ENCODE measurements at places on chromosomes 1 and 21. TPM values are rescaled to one million over a fixed set of nuclear protein-coding genes. Genes with fewer than 3 reads are reported as not detected.

DNA sequence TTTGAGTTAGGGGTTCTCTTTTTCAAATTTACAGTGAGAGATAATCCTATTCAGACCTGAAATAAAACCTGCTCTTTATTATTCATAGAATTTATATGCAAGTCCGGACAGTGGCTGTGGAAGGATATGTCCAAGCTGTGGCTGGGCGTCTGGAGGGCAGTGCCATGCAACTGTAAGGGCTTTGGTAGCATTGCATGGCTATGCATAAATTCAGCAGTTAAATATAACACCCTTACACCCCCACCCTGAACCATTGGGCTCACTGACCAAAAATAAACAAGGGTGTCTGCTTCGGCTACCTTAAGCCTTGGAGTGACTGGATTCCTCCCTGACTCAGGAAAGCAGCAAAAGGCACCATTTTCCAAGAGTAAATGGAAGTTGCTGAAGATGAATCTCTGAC, 5.4 kb downstream of the CHTOP start:
- no peak for DNase-seq

Gene SLC26A9
- total RNA-seq, result not detected

DNA sequence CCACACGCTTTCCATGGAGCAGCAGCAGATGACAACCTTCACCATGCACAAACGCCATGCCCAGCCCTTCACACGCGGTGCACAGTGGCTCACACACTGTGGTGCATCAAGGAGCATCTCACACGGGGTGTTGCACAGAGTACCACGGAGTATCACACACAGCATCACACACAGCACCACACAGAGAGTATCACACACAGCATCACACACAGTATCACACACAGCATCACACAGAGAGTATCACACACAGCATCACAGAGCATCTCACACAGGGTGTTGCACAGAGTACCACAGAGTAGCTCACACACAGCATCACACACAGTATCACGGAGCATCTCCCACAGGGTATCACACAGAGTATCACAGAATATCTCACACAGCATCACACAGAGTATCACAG, 122.2 kb upstream of the RAB4A start:
- no peak for DNase-seq

Gene FBLIM1
- total RNA-seq, result not detected

DNA sequence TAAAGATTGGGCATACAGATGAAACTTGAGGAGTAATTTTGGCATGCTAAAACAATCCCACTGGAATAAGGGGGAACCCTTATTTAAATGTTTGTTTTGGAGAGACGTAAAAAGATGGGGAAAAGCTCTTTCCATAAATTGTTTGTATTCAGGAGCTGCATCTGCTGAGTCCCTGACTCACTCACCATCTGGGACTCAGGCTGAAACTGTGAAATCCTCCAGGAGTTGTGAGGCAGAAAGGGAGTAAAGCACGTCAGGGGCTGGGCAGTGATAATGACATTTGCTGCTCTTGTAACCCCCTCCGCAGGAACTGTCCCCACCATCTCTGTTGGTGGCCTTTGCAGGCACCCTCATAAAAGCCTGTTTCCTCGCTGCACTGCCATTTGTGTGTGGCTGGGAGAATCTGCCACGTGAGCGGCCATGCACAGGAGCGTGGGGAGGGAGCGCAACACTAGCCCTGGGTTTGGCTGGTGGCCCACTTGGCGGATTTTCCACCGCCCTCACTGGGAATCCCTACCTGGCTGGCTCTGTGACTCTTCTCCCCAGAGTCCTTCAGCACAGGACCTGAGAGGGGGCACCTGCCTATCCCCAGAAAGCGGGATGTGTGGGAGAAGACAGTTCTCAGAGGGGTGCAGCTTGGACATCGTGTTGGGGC, 45.3 kb downstream of the ZSCAN20 start:
- no peak for DNase-seq

DNA sequence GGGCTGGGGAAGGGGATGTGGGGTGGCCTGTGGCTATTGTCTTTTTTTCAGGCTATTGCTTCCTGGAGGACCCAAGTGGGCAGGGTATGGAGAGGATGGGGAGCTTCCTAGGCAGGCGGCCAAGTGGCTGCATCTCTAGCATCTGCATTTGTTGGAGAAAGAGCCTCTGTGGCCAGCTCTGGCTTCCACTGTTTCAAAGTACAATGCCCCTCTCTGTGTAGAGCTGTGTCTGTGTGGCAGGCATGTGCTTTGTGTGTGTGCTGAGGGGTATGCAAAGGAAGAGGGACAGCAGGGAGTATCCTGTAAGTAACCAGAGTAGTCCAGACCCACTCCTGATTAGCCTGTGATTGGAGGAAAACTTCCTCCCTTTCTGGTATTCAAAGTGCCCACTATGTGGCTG, 40.6 kb downstream of the KCNA2 start:
- DNase-seq, result no peak

DNA sequence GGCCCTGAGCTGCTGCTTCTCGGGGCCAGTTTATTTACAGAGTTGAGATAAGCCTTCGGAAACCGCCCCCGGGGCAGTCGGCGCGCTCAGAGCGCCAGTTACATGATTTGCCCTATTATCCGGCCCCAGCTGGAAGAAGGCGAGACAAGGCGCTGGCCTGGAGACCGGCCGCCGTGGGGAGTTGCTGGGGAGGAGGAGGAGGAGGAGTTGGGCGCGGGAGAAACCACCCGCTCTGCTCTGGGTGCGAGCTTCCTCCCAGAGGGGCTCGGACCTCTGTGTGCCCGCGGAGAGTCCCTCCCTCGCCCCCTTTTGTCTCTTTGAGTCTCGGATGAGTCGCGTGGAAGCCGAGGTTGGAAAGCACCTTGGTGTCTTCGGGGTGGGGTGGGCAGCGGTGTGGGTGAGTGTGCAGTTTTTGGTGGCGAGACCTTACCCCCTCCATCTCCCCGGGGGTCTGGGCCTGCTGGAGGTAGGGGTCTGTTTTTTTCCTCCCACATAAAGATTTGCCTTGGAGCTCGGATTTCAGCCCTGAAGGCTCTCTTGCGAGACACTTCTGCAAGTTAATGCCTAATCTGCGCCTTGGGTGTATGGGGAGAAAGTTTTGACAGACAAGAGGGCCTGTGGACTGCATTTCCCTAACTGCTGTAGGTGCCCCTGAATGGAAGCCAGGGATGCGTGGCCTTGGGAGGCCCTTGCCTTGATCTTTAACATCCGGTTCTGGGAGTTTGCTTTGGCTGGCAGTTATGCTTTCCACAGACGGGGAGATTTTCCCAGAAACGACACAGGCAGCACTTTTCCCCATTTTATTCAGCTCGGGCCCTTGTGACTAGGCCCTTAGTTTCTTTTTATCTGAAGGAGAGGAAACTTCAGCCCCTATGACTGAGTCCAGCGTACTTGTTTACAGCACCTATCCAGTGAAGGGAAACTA, 80.0 kb downstream of the NDUFS5 start:
- peak; percentile 37 for DNase-seq

- no peak for DNase-seq
Measured at GRCh38 chr1:214677945-214678344, 75.0 kb downstream of the CENPF start.

GRCh38 chr1:57109883-57110282, 144.1 kb upstream of the C8B start:
- DNase-seq, result no peak

GRCh38 chr1:1437904-1438376, 2.5 kb downstream of the VWA1 start:
- no peak for DNase-seq

DNA sequence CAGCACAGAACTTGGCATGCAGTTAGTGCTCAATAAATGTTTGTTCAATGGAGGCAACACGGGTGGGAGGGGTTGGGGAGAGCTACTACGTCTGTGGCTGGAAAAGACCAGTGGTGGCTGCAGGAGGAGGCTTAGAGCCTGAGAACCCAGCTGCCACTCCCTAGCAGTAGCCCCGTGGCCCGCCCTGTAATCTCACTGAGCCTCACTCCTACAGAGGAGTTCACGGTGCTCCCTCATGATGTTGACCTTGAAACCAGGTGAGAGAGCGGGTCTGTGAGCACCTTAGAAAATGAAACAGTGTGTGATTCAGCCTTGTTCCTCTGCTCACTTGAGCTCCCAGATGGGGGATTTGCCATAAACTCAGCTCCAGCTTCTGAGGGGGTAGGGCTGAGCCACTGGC, 299.6 kb downstream of the NPHP4 start:
- DNase-seq, result no peak

DNA sequence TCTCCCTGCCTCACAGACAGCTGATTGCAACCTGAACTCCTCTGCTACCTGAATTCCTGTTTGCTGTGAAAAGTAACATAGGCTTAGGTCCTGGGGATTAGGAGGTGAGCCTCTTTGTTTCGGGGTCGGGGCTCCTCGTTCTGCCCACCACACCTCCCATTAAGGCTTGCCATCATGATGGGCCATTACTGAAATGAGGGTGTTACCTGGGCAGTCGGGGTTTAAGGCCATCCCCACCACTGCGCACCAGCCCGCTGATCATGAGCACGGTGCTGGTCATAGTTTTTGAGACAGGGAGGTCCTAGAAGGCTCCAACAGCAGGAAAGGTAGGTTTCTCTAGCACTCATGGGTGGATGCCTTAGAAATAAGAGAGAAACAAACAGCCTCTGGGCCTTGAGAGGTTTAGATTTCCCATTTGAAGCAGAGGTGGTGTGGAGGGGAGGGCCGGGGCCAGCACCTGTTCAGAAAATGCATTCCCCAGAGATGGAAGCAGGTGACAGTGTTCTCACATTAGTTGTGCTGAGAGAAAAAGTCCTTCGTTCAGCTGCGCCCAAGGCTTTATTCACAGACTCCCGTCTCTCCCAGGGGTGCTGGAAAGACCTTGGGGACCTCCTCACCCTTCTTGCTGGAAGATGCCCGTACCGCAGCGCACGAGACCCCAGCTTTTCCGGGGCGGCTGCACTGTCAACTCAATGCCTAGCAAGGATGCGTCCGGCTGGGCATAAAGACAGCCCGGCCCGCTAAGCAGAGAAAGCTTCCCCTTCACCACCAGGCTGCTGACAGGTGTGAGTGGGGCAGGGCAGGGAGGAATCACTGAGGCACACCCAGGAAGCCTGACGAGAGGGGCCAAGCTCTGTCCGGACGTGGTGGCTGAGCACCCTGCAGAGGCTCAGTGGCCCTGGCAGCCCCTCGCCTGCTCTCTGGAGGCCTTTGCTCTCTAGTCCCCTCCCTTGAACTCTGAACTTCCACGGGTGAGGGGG, 125.5 kb downstream of the PGBD5 start:
- no peak for DNase-seq

DNA sequence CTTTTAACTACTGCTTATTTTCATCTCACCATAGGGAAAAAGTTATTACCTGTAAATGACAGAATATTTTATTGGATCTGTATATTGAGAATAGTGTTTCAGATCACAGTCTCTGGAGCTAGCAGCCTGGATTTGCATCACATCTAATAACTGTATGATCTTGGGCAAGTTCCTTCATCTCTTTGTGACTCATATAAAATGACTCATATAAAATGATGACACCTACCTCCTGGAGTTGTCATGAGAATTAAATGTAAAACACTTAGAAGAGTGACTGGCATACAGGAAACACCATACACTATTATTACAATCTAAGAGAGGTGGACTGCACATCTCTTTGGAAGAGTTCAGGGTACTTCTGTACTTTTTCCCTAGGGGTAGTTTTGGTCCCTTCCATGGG, 421.3 kb downstream of the NEGR1 start:
- DNase-seq, result no peak

DNA sequence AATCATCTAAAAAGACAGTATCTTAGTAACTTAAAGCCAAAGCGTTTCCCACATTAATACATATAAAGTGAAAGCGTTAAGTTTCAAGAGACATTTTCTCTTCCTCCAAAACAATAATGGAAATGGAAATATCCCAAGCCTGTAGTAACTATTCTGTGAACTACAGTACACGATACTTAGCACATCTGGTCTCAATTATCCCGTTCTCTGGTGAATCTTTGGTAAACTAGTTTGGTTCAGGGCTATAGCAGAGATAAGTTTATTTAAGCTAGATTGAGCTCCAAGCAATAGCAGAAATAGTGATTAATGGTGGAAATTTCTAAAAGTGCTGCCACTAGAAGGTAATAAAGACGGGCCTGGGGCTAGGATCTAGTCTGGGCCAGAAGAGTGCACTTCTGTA, 55.2 kb downstream of the PCNX2 start:
- no peak for DNase-seq

DNA sequence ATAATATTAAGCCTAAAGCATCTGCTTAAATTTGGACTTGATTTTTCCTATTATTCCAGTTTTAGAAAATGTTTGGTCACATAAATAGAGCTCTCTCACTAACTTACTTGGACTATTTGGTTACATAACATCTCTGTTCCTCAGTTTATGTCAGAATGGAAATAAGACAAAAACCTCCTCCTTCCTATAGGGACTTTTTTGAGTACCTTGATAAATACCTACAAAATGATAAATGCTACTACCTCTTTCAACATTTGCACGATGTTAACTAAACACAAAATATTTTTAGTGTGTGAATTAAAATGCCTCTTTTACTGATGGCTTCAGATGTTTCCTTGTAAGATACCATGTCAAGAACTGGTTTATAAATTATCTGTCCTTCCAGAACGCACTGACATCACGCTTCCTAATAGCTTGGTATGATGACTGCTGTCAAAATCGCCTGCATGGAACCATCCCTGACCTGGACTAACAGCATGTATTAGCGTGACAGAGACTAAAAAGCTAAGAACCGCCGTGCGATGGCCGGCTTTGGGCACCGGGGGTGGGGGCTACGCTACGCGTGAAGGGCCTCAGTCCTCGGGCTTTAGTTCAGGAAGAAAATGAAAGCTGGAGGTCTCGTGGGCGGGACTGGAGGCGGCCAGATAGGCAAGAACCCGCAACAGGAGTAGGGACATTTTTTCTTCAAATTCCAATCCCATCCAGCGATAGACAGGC, 133.2 kb upstream of the BARHL2 start:
- no peak for DNase-seq

DNA sequence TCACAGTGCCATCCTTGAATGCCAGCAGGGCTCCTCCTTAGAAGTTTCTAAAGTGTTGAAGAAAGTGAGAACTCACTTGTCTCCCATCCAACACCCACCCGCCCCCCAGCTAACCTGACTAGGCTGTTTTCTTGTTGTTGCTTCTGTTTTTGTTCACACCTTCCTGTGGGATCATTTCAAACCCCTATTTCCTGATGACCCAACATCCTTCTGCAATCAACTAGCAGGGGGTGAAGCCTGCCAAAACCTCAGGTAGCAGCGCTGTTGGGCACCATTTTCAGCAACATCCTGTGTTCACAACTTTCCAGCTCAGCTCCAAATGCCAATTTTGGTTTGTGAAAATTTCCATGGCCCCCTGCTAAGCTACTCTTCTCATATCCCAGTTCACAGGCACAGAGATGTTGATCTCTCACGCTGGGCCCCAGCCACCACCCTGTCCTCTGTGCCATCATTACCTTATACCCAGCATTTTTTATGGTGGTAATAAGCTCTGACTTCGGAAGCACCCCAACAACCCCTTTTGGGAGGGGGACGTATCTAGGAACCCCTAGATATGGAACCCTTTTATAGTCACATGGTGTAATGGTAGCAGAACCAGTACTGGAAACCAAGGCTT, 41.4 kb downstream of the CDC7 start:
- DNase-seq, result no peak

- DNase-seq, result no peak
Measured at GRCh38 chr1:61746813-61747212, 4.5 kb downstream of the PATJ start.

DNA sequence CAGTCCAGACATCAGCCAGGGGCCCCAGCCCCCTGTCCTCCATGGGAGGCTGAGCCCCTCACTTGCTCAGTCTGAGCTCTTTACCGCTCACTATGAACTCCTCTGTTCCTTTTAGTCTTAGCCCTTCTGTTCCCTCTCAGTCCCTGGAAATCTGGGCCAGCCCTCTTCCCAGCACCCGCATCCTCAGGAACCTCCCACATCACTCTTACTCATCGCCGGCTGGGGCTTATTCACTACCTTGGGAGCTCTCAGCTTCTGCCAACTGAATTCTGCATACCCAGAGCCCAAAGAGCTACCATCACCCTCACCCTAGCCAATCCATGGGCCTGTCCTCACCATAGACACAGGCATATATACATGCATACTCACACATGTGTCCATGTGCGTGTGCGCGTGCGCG, 11.5 kb downstream of the KNCN start:
- DNase-seq, result no peak

Data from activated naive CD8-positive, alpha-beta T cell treated with anti-CD3 and anti-CD28 coated beads for 36 hours (primary cell).